NCI-H510A (cell line): ENCODE measurements at places on chromosomes 13 and 19.

- DNase-seq, result no peak
Observed at GRCh38 chr13:70747262-70747661, 639.0 kb upstream of the KLHL1 start.

DNA sequence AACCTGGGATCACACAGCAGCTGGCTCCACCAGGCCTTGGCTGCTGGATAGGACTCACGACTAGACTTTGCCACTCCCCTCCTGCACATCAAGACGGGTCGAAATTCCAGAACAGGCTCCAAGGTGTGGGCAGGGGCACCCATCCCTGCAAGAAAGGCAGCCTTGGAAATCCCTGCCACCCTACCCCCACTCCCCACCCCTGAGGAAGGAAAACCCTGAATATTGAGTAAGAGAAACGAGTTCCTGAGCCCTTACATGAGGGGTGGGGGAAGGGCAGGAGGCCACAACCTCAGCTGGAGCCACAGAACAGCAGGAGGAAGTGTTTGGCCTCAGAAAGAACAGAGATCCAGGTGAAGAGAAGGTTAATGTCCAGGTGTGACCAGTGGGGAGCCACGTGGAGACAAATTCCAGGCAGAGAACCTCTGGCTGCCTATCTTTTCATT is 20.1 kb downstream of the DEDD2 start:
- no peak for DNase-seq

GRCh38 chr19:35168196-35168595 is 13.7 kb downstream of the FXYD5 start:
- DNase-seq, result no peak

GRCh38 chr13:19184176-19184575 is 2.6 kb upstream of the TUBA3C start:
- DNase-seq, result no peak

DNA sequence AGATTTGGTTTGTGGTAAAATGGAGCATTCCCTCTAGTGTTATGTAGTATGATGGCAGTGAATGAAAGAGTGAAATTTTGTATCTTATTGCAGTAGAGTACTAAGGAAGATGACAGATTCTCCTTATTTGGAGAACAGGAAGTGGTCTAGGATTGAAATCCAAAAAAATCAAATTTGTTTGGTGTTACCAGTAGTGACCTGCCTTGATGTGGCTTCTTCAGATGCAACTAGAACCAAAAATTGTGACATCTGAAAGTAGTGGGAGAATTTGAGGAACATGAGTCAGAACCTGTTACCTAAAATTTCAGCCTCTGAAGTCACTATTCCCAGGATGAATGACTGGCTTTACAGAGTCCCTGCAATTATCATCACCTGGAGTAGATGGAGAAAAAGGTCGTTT is 165.9 kb downstream of the KLF5 start:
- DNase-seq, result no peak

- no peak for DNase-seq
Observed at GRCh38 chr13:44790289-44790688, 199.0 kb downstream of the NUFIP1 start.

DNA sequence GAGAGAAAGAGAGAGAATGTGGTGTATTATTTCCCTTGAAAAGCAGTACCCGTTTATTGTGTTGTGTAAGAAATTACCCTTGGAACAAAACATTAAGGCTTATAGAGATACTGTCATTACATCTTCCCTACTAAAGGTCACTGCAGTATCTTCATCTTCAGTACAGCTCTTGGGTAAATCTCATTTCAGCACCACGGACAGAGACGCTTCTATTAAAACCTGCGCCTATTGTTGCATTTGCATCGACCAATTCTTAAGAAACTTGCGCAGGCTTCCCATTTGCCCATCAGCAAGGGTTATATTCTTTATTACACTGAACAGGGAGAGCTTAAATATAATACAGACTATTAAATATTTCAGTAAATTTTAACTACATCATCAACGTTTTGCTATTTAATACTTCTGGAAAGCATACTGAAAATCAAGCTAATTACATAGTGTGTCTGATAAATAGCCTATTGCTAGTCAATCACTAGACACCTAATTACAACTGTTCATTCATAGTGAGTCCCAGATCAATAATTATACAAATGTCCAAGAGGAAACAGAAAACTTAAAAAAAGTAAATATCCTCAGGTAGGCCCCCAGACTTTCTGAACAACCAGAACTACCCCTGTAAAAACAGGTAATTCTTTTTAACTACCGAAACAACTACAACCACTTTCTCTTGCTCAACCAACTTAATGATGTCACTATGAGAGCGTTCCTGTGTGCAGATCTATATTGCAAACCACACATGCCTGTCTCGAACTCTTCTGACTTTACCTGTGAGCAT is 350.6 kb downstream of the LIG4 start:
- DNase-seq, result peak; percentile 16

GRCh38 chr13:109971456-109972090 is 185.2 kb upstream of the IRS2 start:
- DNase-seq, result no peak

DNA sequence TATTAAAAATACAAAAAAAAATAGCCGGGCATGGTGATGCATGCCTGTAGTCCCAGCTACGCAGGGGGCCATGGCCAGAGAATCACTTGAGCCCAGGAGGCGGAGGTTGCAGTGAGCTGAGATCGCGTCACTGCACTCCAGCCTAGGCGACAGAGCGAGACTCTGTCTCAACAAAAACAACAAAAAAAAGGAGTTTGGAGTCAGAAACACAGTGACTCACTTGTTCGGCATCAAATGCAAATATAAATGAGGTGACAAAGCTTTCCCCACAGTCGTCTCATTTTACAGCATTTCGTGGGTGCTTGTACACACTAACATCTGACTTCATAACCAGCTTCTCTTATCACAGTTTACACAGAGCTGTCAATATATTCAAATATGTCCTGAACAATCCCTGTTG is 11.0 kb downstream of the ZNF665 start:
- no peak for DNase-seq

GRCh38 chr13:73272831-73273230 is 214.0 kb downstream of the KLF5 start:
- DNase-seq, result no peak
